ENCODE measurements at places on chromosomes 4 and X.

DNA sequence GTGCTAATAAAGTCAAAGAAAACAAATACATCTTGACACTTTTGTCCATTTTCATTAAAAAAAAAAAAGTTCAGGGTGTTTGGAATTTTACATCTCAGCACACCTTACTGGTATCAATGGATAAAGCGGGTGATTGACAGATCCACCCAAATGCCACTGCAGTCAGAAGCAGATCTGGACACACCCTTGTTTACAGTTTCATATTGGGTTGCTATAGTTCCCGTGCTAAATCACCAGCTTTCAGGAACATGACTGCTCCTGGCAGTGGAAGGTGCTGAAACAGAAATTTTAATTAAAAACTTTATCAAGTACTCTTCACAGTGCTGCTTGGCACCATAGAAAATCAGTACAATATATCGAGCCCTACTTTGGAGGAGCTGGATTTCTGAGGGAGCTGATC, 116.3 kb downstream of the STOX2 start:
- DNase-seq: no peak

GRCh38 chrX:9498236-9498635, 33.4 kb downstream of the TBL1X start:
- DNase-seq: no peak

GRCh38 chr4:31442236-31442635, 722.1 kb downstream of the PCDH7 start:
- no peak for DNase-seq

DNA sequence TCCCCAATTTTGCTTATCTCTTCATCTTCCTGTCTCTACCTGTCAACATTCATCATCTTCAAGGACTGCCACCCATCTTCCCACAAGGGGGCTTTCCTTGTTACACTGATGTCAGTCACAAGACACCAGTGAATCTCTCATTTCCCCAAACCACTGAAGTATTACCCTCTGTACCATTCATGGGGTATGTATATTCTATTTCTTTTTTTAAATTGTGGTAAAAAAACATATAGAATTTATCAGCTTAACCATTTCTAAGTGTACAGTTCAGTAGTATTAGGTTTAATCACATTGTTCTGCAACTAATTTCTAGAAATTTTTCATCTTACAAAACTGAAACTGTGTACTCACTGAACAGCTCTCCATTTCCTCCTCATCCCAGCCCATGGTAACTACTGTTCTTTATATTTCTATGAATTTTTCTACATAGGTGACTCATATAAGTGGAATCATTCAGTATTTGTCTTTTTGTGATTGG, 98.6 kb downstream of the LARP7 start:
- no peak for DNase-seq

GRCh38 chr4:109195646-109196045, 106.8 kb downstream of the COL25A1 start:
- no peak for DNase-seq

DNA sequence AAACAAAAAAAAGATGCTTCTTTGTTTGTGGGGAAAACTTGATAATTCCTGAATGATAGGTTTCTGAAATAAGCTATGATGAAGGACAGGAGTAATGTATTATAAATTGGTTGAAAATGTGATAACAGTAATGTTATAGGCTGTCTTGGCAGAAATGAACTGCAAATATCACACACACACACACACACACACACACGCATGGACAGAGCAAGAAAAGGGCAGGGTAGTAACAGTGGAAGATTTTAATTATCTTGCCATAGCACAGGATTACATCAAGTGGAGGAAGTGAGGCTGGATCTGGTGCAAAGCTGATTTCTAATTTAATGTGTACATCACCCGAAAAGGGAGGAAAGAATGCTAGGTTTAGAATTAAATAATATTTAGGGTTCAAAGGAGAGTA, 97.5 kb upstream of the CXXC4 start:
- DNase-seq: no peak

- no peak for DNase-seq
These were observed 76.3 kb downstream of the C4orf51 start for GRCh38 chr4:145756244-145756643.
